ENCODE measurements at places on chromosomes 1 and 21. TPM values are rescaled to one million over a fixed set of nuclear protein-coding genes. Genes with fewer than 3 reads are reported as not detected.

The OR2L3 gene
- not detected for total RNA-seq

The VANGL2 gene
- total RNA-seq: 2.6 TPM

The SPRR2B gene
- not detected for total RNA-seq

The IFNLR1 gene
- total RNA-seq: 0.78 TPM

The EEIG2 gene
- 18.0 TPM for total RNA-seq

The RNF11 gene
- 62.5 TPM for total RNA-seq

The PRRX1 gene
- total RNA-seq: 51.3 TPM

The CORT gene
- not detected for total RNA-seq

The TGFBR3 gene
- total RNA-seq: 50.4 TPM

All from epithelial cell of alveolus of lung (primary cell).